Activated CD8-positive, alpha-beta T cell treated with anti-CD3 and anti-CD28 coated beads, Interleukin-2, amount 10 ng/mL, durations not matched to agents 7 days and 5 days (primary cell): ENCODE measurements at places on chromosomes 6 and 20. TPM values are rescaled to one million over a fixed set of nuclear protein-coding genes. Genes with fewer than 3 reads are reported as not detected.

Gene PROCR
- total RNA-seq = 1.2 TPM

Gene DLL1
- total RNA-seq = 12.3 TPM

Gene DPPA5
- total RNA-seq = not detected

Gene CENPB
- total RNA-seq = 87.1 TPM

Gene HSPA12B
- total RNA-seq = not detected

Gene CD93
- total RNA-seq = 0.82 TPM

Gene RBM24
- not detected for total RNA-seq

Gene DNAH8
- not detected for total RNA-seq

Gene ZNF165
- total RNA-seq = 0.97 TPM

Gene LPA
- total RNA-seq = not detected

Gene ZNF343
- 9.0 TPM for total RNA-seq

Gene SLC22A16
- not detected for total RNA-seq

Gene CST1
- not detected for total RNA-seq

Gene SNAI1
- total RNA-seq = 0.47 TPM

Gene LAMA4
- total RNA-seq = not detected
